AG09309 (cell line): ENCODE measurements at places on chromosomes 11 and 22.

- no peak for DNase-seq
These were observed 6.9 kb upstream of the SHANK3 start for GRCh38 chr22:50665738-50666137.

- no peak for DNase-seq
These were observed 25.3 kb downstream of the PRCP start for GRCh38 chr11:82874646-82875523.

GRCh38 chr11:72394416-72394815 lies 39.9 kb downstream of the CLPB start:
- DNase-seq, result no peak

DNA sequence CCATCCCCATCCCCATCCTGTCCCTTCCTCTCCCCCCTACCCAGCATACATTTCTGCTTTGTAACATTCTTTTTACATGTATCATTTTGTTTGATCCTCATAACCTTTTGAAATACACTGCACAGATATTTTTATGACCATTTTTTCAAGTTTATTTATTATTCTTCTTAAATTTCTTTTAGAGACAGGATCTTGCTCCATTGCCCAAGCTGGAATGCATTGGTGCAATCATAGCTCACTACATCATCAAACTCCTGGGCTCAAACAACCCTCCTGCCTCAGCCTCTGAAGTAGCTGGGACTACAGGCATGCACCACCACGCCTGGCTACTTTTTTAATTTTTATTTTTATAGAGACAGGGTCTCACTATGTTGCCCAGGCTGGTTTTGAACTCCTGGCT lies 99.4 kb upstream of the AKIP1 start:
- DNase-seq, result peak; percentile 53

GRCh38 chr11:119424775-119425174 lies 1.8 kb upstream of the THY1 start:
- DNase-seq, result no peak
